ENCODE measurements at places on chromosomes 6 and 20. TPM values are rescaled to one million over a fixed set of nuclear protein-coding genes. Genes with fewer than 3 reads are reported as not detected.

The COL11A2 gene
- 0.72 TPM for total RNA-seq

The TP53TG5 gene
- not detected for total RNA-seq

The TAP2 gene
- total RNA-seq, result 18.0 TPM

The RSPH3 gene
- total RNA-seq, result 5.4 TPM

The HLA-DQA2 gene
- not detected for total RNA-seq

The C6orf163 gene
- 0.19 TPM for total RNA-seq

The MYL9 gene
- total RNA-seq, result 20.7 TPM

The PGC gene
- not detected for total RNA-seq

Data from A549 treated with DMSO at 1 μM for 4 hours (cell line).